ENCODE measurements at places on chromosomes 6 and 20.

- DNase-seq: no peak
Observed at GRCh38 chr6:111718326-111718725, 112.6 kb upstream of the TRAF3IP2 start.

GRCh38 chr6:128336436-128337095 is 183.8 kb downstream of the PTPRK start:
- DNase-seq: no peak

DNA sequence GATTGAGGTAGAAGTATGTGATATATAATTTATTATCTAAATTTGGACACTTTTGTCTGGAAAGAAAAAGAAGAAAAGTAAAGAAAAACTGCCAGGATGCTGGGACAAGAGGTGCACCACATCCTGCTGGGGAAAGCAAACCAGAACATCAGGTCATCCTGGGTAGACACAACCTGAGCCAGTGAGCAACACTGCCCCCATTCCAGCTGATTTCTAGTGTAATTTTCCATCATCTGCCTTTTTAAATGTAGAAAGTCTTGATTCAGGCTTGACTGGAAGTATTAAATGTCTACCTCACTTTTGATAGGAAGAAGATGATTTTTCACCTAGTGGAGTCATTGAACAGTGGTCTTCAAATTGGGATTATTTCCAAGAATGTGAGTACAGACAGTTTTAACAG is 1164.5 kb upstream of the CITED2 start:
- DNase-seq: no peak

DNA sequence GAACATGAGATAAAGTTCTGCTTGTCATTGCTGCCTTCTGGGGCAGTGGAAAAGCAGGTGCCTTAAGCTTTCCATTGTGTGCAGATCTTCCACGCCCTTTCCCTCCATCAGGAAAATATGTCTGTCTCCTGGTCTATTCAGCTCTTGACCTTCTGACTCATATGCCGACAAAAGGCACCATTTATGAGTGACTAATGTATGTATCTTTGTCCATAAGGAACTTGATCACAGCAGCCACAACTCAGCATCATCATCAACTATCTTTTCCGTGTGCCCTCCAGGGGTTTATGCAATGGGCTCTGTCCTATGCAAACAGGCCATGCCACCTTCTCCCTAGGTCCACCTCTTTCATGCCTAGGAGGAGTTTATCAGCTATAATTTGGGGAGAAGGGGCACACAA is 102.7 kb upstream of the QKI start:
- peak; percentile 5 for DNase-seq

- no peak for DNase-seq
Observed at GRCh38 chr6:56278171-56278591, 30.8 kb upstream of the COL21A1 start.

GRCh38 chr20:60934724-60935123 is 317.3 kb upstream of the CDH4 start:
- DNase-seq: no peak

DNA sequence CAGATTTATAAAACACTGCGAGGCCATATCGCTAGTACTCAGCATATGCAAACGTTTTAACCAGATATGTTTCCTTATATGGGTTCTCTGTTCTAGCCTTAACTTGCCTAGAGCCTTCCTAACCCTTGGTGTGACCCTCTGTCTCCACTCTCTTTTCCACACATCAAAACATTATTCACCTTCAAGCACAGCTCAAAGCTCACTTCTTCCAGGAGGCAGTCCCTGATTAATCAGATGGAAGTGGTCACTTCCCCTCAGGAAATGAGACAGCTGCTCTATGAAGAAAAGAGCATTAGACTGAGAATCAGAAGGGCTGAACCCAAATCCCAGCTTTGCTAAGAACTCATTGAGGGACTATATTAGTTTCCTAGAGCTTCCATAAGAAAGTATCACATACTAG is 39.8 kb upstream of the SLC17A4 start:
- DNase-seq: no peak

DNA sequence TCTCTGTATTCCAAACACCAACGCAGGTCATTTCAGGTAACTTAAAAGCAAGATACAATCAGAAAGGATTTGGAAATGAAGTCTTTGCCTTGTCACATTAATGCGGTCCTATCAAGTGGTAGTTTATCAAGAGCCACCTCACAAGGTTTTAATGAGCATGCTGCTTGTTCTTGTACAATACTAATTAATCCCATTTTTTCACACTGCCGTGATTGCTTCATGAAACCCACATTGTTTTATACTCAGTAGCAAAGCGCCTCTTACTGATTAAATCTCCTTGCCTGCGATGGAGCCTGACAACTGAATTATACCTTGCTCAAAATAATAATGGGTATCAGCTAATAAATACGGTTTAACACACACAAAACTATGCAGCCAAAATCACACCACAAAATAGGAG is 234.1 kb upstream of the TSHZ2 start:
- DNase-seq: no peak

GRCh38 chr6:125688138-125688537 is 61.3 kb upstream of the HEY2 start:
- no peak for DNase-seq

DNA sequence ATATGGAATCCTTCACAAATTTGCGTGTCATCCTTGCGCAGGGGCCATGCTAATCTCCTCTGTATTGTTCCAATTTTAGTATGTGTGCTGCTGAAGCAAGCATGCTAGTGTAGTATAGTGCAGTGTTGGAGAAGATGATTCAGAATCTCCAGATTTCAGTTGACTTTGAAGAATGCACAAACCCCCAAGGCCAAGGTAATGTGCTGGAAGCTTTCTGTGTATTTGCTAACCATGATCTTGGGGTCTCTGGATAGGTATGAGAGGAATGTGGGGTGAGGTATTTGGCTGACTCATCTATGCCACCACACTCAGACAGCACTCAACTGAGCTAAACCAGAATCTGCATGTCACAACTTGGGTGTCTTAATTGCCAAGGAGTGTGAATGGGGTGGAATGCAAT is 42.6 kb upstream of the DEK start:
- peak; percentile 15 for DNase-seq

DNA sequence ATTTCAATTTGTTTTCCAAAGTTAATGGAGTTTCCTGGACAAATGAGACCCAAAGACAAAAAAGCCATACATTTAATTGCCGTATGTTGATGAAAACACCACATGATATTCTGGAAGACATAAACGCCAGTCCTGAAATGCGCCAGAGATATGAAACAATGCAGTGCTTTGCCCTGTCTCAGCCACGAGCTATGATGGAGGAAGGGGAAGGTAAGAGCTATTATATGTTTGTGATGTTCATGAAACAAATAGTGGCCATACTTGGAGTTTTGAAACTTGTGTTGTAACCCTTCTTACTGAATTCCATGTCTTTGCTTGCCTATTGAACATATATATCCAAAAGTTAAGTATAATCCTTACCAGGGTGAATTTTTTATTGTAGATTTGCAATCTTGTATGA is 125.9 kb downstream of the NCOA3 start:
- DNase-seq: no peak

- DNase-seq: no peak
Observed at GRCh38 chr6:120786682-120787081, 547.6 kb downstream of the TBC1D32 start.

DNA sequence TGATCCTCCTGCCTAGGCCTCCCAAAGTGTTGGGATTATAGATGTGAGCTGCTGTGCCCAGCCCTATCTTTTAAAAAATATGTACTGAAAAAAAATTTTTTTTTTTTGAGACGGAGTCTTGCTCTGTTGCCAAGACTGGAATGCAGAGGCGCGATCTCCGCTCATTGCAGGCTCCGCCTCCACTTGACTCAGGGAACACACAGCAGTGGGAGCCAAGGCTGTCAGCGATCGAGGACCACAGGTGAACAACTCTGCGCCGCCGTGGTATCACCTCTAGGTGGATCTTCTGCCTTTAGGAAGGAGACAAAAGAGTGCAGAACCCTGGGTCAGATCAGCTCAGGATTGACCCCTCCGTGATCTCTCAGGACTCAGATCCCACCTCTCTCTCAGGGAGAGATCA is 13.7 kb downstream of the RAET1E start:
- DNase-seq: no peak

DNA sequence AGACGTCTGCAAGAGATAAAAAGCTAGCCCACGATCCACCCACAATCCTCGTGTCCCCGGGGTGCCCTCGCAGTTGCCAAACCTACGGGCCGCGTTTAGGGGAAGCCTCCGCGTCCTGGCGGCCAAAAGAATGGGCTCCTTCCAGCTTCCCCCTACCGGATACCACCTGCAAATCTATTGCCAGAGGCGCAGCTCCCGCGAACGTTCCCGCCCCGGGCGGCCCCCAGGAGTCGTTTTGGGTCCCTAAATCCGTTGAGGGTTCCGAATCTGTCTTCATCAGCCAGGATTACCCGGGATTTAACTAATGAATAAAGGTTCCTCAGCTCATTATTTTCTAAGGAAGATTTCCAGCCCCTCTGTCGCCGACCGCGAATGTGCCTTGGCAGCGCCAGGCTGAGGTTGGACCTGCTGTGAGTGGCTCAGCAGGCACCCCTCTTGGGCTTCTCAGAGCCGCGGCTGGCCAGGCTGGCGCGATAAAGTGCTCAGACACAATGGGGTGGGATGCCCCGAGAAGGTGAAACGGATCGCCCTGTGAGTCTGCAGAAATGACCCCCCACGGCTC is 2.8 kb upstream of the VSX1 start:
- no peak for DNase-seq

DNA sequence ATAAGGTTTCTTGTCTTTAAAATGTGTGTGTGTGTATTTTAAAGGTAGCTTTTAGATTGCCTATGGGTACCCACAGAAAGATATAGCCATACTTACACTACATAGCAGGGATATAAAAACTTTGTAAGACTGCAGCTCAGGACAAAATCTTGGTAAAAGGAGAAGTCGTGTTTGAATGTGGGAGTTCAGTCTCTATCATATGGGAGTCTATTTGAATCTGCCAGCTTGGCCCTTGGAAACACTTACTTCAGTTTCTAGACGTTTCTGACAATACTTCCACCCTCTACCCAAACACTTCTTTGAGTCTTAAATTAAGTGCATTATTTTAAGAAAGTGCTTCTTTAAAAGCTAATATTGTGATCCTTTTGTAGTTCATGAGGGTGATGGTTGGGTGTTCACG is 155.7 kb downstream of the CARMIL1 start:
- no peak for DNase-seq

GRCh38 chr20:406200-407132 is 1.6 kb upstream of the RBCK1 start:
- DNase-seq: no peak

GRCh38 chr20:2379511-2380229 is 1.0 kb upstream of the TGM6 start:
- DNase-seq: no peak

GRCh38 chr6:13838616-13839015 is 24.3 kb upstream of the MCUR1 start:
- no peak for DNase-seq

GRCh38 chr6:6006006-6006427 is 708 bp downstream of the NRN1 start:
- no peak for DNase-seq

DNA sequence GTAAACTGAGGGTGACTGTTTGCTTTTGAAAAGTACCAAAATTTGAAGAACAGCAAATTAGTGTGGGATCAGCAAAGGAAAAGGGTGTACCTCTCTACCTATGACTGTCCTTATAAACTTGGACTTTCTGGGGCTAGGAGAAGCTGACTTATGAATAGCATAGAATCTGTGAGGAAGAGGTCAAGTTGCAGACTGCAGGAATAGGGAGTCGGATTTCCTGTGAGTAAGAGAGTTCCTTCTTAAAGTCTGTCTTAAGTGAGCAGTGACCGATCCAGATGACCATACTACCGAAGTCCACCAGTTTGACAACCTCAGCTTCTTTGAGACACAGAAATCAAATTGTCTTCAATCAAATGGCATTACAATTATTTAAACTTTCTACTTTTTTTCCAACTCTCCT is 708.7 kb downstream of the UTRN start:
- no peak for DNase-seq

- no peak for DNase-seq
Observed at GRCh38 chr20:55582498-55582897, 422.8 kb downstream of the CBLN4 start.

DNA sequence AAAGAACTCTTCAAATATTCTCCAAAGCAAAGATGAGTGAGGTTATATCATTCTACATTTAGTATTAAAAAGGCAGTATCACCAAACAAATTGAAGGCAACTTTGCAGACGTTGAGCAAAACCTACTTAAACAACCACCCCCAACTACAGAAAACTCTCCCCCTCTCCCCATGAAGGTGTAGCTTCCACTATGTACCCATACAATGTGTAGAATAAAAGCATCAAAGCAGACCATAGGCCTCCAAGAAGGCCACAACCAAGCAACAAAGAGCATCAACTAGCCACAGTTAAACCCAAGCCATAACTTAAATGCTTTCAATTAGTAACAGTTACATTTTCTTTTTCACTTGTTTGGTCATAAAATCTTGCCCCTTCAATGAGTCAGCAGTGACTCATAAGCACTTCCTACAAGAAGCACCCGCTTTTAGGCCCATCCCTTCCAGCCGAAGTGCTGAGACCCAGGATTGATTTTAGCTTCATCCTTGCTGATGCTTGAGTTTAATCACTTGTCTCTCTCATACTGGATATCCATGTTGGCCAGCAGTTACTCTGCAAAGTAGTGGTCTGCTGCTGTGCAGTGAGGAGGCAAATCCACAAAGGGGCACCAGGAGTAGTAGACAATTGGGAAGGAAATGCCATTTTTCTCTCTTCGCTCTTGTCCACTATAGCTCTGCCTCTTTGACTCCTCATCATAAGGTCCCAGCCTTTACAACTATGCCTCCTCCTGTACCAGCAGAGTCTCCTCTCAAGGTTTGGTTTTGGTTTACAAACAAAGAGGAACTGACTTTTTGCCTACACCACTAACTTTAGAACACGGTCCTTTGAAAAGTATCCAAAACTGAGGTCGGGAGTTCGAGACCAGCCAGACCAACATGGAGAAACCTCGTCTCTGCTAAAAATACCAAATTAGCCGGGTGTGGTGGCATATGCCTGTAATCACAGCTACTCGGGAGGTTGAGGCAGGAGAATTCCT is 8.4 kb upstream of the NUP153 start:
- no peak for DNase-seq

DNA sequence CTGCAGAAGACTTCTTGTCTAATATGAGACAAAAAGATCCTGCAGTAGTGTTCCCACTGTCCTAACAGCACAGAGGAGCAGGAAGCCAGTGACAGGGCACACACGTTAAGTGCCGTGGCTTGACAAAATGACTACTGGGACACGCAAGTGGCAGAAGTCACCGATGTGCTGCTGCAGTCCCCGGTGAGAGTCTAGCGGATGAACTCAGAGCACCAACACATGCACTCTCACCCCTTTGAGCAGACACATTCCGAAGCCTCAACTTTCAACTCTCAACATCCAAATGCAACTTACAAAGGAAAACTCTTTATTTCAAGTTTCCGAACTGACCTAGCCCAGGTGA is 898 bp downstream of the LAMA4 start:
- DNase-seq: peak; percentile 5
